ENCODE measurements at places on chromosomes 6 and 20.

DNA sequence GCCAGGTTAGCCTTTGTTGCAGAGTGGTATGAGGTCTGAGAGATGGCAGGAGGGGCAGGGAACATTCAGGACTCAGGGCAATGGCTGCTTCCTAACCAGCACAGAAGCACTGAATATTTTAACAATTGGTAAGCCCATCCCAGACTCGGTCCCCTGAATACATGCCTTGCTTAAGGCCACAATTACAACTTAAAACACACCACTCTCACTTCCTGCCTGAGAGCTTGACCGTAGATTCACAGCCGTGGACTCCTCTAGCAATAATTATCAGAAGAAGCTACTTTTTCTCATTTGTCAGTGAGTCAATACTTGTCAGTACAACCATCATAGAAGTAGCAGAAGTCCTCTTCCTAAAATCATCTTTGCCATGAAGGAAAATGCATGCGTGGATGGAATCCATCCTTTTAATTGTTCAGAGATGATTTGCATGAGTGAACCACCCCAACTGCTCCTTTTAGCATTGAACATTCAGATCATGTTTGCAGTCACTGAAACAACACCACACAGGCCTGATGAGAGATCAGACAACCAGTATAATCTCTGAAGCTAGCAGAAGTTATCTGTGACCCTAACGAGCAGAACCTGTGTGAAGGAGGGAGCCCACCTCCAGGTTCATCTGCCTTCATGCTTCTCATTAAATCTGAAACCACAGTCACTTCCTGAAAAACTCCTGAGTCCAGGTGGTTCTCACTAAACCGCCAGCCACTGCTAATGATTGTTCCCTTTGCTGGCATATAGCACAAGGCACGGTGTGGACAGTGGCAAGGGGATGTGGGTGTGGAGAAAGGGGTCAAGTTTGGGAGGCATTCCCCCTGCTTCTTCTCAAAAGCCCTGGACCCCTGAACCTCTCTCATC is 333.9 kb upstream of the CNR1 start:
- no peak for DNase-seq

DNA sequence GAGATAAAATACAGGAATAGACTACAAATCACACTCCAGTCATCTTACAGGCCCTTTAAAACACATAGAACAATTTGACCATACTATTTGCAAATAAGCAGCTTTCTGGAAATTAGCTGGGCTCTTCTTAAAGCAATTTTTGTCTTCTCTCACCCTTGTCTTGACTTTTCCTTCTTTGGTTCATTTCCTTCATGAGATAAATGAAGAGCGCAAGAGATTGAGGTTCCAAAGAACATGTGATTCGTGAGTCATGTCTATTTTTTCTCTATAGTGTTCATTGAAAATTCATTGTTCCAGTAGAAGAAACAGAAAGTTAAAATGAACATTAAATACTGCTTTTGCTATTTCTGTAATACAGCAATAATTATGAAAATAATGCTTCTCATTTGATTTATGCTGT is 33.9 kb downstream of the PRDM1 start:
- no peak for DNase-seq

DNA sequence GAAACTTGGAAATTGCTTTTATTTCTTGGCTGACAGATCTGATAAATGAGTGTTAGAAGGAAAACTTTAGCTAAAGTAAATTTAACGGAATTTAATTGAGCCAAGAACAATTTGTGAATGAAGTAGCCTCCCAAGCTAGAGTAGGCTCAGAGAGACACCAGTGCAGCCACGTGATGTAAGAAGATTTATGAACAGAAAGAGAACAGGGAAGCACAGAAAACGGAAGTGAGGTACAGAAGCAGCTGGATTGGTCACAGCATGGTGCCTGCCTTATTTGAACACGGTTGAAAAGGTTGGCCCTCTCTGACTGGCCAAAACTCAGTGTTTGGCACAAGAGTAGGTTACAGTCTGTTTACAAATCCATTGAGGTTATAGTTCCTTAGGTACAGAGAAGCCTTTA is 29.5 kb upstream of the IFNGR1 start:
- DNase-seq = no peak

GRCh38 chr20:25035921-25036320 is 22.0 kb downstream of the ACSS1 start:
- DNase-seq = no peak

DNA sequence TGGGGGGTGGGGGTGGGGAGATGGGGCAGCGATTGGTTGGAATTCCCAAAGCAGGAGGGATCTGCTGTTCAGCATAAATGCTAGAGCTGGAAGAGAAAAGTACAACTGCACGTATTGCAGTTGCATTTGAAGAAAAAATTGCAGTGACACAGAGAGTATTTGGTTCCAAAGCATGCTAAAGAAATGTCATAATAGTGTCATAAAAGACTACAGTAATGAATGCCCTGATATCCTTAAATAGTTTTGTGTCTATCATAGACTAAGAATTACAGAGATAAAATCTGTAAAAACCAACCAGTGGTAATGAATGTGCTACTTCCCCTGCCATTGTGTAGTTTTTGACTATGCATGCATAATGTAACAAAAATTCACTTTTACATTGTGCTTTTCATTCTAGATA is 693.6 kb upstream of the SLC35B3 start:
- no peak for DNase-seq

- DNase-seq = no peak
Observed at GRCh38 chr20:24108581-24108980, 120.0 kb upstream of the GGTLC1 start.

DNA sequence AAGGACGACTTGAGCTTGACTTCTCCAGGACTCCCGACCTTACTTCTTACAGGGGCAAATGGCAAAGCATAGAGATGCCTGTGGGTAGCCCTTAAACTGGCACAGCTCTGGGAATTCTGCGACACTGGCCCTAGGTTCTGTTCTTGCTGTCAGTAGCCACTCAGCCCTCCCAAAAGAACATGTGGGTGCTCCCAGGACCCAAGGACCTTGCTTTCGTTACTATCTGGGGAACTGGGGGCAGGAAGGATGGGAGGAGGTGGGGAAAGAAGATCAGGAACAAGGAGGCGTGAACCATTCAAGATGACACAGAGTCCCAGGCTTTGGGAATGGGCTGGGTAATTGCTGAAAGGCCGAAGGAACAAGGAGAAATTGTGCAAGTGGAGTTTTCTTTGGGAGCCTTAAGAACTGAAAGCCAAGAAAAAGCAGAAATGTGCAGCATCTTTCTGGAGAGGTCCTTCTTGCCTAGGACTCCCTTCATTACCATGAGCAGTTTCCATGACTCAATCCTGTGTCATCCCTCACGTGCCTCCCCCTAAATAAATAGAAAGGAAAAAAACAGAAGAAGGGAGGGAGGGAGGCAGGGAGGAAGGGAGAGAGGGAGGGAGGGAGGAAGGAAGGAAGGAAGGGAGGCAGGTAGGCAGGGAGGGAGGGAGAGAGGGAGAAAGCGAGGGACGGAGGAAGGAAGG is 284.6 kb upstream of the FOXQ1 start:
- no peak for DNase-seq

GRCh38 chr20:46439837-46440236 is 33.4 kb upstream of the ELMO2 start:
- DNase-seq = no peak

- DNase-seq = no peak
Observed at GRCh38 chr6:142685852-142686506, 259.0 kb downstream of the HIVEP2 start.

- no peak for DNase-seq
Observed at GRCh38 chr20:1334370-1334731, 5.4 kb upstream of the SDCBP2 start.

- DNase-seq = no peak
Observed at GRCh38 chr20:61611401-61612180, 359.5 kb downstream of the CDH4 start.

DNA sequence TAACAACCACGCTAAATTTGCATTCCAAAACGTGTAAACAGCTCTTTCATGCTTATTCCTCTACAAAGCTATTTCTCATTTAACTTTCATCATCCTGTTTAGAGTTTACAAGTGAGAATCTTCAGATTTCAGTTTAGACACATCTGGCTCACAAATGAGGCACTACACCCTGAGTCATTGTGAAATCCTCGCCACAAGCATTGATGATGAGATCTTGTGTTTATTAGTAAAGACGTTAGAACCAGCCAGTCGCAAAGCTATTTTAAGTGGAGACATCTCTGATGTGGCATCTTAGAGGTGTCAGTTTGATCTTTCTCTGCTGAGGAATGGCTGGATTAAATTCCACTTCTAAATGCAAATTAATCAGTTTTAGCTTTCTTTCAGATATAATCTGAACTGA is 8.3 kb upstream of the ISM1 start:
- DNase-seq = no peak

GRCh38 chr20:1301031-1301529 is 27.9 kb downstream of the SDCBP2 start:
- no peak for DNase-seq

GRCh38 chr20:42656130-42656529 is 533.6 kb downstream of the PTPRT start:
- no peak for DNase-seq

- DNase-seq = no peak
Observed at GRCh38 chr6:169424149-169424804, 170.6 kb upstream of the THBS2 start.

DNA sequence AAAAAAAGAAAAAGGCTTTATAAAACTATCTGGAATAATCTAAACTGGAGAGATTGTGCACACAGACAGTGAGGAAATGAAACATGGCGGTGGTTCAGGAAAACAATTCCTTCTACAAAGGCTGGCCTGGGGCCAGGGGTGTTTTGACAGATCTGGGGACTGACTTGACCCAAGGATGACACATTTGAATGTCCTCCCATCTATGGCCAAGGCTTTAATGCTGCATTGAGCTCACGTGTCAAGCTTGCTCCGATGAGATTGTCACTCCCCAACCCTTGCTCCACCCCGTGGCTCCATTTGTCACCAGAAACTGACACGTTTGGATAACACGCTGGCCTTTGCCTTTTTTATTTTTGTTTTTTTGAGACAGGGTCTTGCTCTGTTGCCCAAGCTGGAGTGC is 156.1 kb downstream of the ZFP64 start:
- DNase-seq = no peak

Measured in cerebellar nuclear complex (tissue), 1 donor.